ENCODE measurements at places on chromosomes 4 and X.

- no peak for DNase-seq
Observed at GRCh38 chrX:112678831-112679230, 907 bp downstream of the LHFPL1 start.

- no peak for DNase-seq
Observed at GRCh38 chrX:103913356-103914020, 48.9 kb upstream of the TMSB15B start.

GRCh38 chr4:173573286-173573685, 43.3 kb upstream of the HAND2 start:
- no peak for DNase-seq

GRCh38 chr4:122855353-122855890, 28.8 kb downstream of the FGF2 start:
- no peak for DNase-seq

DNA sequence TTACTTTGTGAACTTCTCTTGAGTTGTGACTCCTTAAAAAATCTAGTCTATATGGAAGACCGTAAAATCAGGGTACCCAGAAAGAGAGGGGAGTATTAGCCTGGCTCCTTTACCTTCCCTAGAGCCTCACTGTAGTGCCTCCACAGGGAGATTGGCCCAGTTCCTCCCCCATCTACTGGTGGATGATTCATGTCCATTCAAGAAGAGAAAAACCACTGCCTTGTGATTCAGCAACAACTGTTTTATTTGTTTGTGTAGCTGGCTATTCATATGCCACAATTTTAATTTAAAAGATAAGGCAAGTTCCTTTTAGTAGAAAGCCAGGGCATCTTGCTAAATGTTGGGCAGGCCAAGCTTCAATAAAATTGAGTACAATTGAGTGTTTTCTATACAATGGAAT, 221.8 kb upstream of the KCNIP4 start:
- no peak for DNase-seq
